Fibroblast of skin of left quadriceps (primary cell): ENCODE measurements at places on chromosomes 12 and 14.

- no peak for DNase-seq
These were observed 5.4 kb downstream of the SOX5 start for GRCh38 chr12:23944067-23944466.

- peak; percentile 57 for DNase-seq
These were observed 17.1 kb upstream of the TSPAN11 start for GRCh38 chr12:30909349-30910037.

- no peak for DNase-seq
These were observed 54.0 kb upstream of the BBS10 start for GRCh38 chr12:76402259-76402658.

GRCh38 chr12:28872654-28873268 lies 276.3 kb upstream of the FAR2 start:
- peak; percentile 43 for DNase-seq

DNA sequence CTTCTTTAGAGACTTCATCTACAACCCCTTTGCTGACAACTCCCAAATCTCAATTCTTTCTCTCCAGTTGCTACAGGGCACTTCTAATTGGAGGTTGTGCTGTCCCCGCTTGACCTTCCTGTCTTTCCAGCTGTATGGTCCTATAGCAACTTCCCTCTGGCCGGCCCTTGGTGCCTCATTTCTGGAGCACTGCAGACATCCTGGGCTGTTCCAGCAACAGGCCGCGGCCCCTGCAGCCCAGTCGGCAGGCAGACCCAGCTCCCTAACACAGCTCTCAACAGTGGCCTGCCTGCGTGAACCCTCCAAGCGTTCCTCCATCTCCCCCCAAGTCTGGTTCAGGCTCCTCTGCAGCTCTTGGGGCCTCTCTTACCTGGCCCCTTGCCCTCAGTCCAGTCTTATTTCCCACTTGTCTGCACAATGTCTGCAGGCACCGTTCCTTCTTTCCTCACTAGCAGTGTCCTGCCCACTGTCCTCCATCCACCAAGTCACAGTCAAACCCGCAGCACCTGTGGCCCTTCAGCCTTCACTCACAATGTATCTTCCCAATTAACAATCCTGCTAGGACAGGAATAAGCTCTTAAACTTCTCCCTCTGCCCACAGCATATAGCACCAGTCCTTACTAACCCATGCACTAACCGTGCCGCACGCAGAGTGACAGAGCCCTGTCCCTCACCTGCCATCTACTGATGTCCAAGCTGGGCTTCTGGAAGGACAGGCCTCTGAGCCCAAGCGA lies 1.6 kb upstream of the EML1 start:
- no peak for DNase-seq

GRCh38 chr14:31930493-31931240 lies 146.4 kb upstream of the ARHGAP5 start:
- peak; percentile 37 for DNase-seq

GRCh38 chr12:102871014-102871413 lies 46.0 kb downstream of the PAH start:
- no peak for DNase-seq

DNA sequence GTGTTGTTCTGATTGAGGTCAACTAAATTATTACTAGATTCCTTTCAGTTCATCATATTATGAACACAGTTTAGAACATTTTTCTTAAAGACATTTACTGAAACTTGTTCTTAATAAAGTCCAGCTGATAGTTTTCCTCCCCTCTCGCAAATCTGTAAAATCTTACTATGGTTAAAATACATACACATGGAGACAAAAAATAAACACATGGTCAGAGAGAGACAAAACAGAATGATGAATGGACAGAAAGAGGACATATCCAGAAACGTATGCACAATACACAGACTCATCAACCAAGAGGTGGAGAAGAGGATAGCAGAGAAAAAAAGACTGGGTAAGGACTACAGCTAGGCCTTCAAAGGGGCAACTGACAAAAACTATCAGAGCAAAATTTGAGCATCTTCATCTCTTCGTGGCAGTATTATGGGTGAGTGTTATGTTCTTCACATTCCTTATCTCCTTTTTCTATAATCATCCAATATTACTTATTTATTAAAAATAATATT lies 38.4 kb downstream of the EEA1 start:
- DNase-seq: no peak

DNA sequence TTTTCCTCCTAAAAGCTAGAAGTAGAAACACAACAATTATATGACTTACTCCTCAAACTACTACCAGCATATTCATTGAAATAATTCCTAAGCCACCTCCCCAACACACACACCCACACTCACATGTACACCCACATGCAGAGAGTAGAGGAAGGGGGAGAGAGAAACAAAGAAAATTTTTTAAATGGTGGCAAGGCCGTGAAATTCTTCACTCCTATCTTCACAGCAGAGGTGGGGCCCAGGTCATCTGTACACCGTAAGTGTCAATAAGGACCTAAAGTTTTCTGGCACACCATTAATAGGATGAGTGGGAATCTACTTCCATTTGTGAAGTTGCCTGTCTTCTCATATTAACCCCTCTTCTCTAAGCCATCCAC lies 73.9 kb upstream of the EGLN3 start:
- no peak for DNase-seq

DNA sequence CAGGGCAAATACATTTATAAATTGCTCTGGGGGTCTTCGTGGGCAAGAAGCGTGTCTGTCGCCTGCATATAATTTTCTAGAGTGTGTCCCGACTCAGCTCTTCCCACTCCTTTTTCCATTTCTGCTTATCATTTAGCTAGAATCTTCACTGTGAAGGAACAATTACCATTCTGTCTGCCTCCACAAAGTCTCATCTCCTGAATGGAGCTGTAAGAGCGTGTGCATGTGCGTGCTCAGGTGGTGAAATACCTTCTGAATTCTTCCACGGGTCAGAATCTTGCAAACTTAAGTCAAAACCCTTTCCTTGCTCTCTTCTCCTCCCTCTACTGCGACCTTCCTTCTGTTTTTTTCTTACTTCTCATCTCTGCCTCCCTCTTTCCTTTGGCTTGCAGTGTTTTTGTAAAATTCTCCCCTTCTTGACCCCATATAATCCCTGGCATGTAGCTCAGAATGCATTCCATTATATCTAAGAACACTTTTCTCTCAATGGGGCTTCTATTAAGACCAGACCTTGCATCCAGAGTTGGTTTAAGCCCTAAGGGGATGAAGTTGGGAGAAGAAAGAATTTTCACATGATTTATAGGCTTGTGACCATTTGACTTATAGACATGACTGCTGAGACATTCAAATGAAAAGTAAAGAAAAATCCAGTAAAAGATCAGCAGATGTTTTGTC lies 25.0 kb upstream of the GSG1 start:
- DNase-seq: peak; percentile 42

DNA sequence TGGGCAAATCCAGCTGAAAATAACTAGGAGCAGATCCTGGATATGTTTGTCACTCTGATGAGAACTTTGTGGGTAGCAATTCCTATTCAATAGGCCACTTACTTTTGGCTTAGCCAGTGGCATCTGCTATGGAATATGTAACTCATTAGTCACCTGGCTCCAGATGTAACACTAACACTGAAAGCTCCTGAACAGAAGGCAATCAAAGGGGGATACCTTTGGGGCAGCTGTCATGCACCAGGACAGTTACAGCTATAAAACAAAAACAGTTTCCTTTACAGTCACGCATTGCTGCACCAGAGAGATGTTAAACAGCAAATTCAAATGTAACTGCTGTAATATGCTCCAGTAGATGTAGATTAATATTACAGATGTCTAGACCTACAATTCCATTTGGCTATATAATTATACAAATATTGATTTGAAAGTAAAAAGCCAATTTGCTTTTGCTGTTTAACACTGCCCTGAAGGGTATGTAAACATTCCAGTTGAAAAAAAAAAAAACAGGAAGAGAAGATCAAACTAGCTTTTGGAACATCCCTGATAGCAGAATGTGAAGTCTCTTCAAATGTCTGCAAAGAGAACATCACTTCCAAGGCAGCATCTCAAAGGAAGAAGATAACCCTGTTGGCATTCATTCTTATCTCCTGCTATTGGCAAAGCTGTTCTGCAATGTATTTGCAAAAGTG lies 18.4 kb downstream of the RACGAP1 start:
- DNase-seq: no peak

- no peak for DNase-seq
These were observed 503 bp downstream of the HOXC12 start for GRCh38 chr12:53955036-53955775.

GRCh38 chr14:62431496-62431895 lies 613.8 kb downstream of the KCNH5 start:
- DNase-seq: no peak

- DNase-seq: no peak
These were observed 12.4 kb downstream of the TMEM120B start for GRCh38 chr12:121724925-121725324.

GRCh38 chr12:122190842-122191668 lies 8.1 kb downstream of the LRRC43 start:
- DNase-seq: no peak

- DNase-seq: no peak
These were observed 85.4 kb upstream of the ETV6 start for GRCh38 chr12:11563785-11564739.

GRCh38 chr14:82661258-82661657 lies 1127.6 kb upstream of the SEL1L start:
- DNase-seq: no peak

GRCh38 chr12:127174881-127175280 lies 1092.1 kb upstream of the TMEM132C start:
- peak; percentile 74 for DNase-seq

- peak; percentile 24 for DNase-seq
These were observed 17.4 kb upstream of the B4GALNT3 start for GRCh38 chr12:442235-442884.

DNA sequence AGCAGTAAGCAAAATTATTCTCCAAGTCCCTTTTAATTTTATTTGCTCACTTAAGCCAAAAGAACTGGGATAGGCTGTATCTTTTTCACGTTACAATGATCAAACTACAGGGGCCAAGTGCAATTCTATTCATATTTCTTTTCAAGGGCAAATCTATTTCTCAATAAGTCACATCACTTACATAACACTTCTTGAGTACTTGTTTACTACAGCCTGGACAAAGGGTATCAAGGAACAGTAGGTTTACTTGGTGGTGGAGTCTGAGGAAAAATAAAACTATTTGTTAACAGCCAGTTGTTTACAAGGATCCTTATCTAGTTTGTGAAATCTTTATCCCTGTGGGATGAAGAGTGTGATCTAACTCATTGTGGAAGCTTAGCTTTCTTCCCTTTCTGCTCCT lies 72.1 kb downstream of the PDE3A start:
- no peak for DNase-seq

- no peak for DNase-seq
These were observed 271.0 kb upstream of the RTL1 start for GRCh38 chr14:101174522-101174838.

- no peak for DNase-seq
These were observed 862 bp downstream of the CRIP2 start for GRCh38 chr14:105475269-105476096.

DNA sequence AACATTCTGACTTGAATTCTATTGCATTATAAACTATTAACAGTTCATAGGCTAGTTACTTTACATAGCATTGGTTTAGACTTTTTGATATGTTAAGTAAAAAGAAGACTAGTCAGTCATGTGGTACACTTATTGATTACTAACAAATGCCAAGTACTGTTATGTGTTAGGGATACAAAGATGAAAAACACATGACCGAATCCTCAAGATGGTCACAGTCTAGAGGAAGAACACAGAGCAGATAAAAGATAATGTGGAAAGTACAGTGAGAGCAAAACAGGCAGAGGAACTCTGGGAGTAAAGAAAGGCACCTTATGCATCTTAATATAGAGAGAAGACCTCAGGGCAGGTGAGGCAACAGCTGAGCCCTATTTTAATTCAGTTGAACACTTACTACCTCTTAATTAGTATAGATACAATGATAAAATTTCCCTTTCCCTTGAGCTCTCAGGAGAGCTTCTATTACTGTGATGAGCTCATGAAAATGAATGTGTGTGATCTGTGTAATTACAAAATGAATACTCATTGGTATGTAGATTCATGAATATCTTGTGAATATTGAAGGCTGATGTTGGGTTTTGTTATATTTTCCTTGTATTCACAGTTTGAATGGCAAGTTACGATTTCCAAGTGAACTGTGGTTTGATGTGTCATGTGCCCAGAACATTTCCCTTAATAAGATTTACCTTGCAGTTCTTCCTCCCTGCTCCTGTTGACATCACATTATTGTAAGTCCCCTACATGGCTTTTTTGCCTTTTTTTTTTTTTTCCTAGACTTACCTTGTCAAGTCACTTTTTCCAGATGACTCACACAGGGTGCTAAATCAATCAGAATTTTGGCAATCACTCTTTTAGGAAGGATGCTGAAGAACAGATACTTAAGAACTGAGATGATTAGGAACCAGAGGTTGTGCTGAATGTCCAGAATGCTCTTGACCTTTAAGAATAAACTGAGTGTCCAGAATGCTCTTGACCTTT lies 29.5 kb upstream of the MSRB3 start:
- no peak for DNase-seq

DNA sequence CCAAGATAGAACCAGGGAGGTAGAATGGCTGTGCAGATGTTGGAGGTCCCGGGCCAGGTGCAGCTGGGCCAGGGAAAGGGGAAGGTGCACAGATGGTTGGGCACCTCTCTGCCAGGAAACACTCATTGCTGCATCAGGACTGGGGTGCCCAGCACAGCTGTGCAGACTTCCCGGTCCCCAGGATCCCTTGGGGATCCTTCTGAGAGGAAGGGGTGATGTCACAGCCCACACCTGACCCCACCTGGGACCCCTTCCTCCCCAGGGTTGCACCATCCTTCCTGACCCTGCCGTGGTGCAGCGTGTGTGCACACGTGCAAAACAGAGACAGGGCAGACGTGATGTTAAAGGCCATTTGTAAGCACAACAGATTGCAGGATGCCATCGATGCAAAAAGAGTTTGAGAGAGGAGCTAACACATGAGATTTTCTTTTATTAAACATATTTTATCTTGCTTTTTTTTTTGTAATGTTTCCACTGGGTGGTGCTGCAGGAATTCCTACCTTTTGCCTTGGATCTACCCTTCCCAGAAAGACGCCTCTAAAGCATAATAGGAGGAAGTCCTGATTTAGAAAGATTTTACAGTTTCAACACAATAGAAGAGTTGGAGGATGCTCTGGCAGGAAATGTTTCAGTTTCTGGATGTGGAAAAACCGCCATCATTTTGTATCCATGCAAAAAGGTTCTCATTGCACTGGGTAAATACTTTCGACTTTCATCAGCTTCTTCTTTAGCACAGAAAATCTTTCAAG lies 14.8 kb downstream of the ELK3 start:
- DNase-seq: no peak
